ENCODE measurements at places on chromosomes 11 and 22.

- DNase-seq, result no peak
These were observed 5.1 kb upstream of the SMPD1 start for GRCh38 chr11:6385046-6385777.

- DNase-seq, result no peak
These were observed 2.2 kb upstream of the SIGIRR start for GRCh38 chr11:416757-417621.

- DNase-seq, result no peak
These were observed 13.5 kb upstream of the SIGIRR start for GRCh38 chr11:428295-428694.

DNA sequence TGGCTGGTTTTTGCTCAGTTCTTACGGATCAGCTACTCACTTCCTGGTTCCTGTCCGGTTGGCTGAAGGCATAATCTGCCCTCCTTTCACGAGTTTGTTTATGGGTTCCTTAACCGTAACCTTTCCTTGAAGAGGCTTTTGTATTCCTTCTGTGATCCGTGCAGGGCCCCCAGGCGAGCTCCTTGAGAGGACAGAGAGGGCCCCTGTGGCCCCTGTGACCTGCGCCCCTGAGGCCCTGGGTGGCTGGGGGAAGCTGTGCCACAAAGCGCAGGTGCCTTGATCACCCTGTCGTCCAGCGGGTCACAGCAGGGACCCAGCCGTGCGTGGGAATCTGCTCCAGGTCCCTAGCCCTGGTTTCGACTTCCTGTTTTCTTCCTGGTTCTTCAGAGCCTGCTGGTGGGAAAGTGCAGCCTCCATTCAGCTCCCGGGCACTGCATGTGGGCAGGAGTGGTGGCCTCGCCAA, 27.8 kb upstream of the FADD start:
- no peak for DNase-seq

DNA sequence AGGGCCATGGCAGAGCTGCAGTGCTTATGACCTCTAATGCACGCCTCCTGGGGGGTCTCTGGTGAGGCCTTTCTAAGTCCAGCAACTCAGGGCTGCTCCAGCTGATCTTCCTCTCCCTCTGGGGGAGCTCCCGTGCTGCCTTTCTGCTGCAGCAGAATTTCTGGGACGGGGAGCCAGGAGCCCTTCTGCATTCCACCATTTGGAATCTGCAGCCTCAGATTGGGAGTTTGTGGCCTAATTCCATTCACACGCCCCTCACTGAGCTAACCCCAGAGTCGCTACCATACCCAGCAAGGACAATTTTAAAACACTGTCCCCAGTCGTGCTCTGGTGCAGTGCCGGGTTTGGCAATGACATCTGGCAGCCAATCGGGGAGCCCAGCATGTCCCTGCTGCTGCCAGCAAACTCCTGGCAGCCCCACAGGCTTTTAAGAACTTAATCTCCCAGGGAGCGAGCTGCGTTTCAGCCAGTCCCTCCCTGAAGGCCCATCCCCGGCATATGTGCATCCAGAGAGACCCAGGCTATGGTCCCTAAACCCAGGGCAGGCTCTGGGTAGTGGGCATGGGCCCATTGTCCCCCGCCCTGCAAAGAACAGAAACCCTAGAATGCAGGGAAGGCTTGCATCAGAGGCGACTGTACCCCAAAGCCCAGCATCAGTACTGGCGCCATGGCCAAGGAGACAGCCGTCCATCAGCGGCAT, 4.7 kb downstream of the SHANK2 start:
- no peak for DNase-seq

GRCh38 chr11:110830344-110830743, 118.1 kb upstream of the ARHGAP20 start:
- DNase-seq, result no peak

DNA sequence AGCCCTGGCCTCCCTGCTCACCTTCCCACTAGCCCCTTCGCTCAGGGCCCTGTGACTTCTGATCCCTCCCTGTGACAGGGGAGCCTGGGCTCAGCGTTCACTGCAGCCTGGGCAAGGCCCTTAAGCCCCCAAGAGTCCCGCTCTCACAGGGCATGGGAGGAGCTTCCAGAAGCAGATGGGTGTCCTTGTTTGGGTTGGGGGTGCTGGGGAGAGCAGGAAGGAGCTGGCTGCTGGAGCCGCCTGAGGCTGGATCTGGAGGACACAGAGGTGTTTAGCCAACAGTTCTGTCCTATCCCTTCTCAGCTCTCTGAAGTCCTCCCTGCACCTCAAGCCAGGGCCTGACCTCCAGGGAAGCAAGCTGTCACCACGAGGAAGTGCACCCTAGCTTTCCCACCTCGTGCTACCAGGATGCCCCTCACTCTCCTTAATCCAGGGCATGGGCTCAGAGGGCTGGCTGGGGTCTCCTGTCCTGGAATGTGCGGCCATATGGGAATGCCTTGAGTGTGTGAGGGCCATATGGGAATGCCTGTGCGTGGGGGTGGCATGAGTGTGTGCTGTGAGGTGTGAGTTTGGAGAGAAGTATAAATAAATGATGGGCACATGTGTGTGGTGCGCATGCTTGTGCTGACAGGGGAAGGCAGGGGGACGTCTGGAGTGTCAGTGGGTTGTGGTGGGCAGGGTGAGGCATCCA, 25.0 kb upstream of the TUB start:
- DNase-seq, result no peak

GRCh38 chr11:18699269-18699596, 654 bp downstream of the TMEM86A start:
- no peak for DNase-seq

DNA sequence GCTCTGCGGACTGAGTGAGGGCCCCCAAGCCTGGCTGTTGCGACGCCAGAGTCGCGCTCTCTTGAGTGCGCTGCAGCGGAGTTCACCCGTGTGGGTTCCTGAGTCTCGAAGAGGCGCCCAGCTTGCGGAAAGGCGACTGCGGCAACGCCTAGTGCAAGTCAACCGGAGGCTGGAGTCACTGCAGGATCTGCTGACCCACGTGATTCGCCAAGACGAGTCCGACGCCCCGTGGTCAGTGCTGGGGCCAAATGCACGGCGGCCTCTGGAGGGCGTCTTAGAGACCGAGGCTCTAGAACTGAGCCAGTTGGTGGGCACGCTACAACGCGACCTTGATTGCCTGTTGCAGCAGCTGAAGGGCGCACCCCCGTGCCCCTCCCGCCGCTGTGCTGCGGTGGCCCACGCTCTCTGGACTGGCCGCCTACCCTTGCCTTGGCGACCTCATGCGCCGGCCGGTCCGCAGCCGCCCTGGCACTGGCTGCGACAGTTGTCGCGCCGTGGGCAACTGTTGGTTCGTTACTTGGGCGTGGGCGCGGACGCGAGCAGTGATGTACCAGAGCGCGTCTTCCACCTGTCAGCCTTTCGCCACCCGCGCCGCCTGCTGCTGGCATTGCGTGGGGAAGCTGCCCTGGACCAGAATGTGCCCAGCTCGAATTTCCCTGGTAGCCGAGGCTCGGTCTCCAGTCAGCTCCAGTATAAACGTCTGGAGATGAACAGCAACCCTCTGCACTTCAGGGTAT, 32.6 kb downstream of the RRP8 start:
- no peak for DNase-seq

DNA sequence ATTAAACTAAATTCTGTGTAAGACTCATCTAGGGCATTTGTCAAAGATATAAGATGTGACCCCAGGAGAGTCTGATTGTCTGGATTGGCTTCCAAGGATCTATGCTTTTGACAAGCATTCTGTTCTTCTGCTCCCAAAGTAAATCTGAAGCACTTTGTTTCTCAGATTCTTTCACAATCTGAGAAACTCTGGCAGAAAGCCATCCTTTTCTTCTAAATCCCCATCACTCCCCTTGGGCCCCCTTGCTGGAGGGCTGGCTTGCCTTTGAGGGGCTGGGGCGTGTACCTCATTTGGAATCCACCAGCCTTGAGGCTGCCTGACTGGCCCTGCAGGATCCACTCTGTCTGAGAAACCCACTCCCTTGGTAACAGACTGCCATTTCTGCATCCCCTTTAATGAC, 173.5 kb upstream of the CTSC start:
- no peak for DNase-seq

DNA sequence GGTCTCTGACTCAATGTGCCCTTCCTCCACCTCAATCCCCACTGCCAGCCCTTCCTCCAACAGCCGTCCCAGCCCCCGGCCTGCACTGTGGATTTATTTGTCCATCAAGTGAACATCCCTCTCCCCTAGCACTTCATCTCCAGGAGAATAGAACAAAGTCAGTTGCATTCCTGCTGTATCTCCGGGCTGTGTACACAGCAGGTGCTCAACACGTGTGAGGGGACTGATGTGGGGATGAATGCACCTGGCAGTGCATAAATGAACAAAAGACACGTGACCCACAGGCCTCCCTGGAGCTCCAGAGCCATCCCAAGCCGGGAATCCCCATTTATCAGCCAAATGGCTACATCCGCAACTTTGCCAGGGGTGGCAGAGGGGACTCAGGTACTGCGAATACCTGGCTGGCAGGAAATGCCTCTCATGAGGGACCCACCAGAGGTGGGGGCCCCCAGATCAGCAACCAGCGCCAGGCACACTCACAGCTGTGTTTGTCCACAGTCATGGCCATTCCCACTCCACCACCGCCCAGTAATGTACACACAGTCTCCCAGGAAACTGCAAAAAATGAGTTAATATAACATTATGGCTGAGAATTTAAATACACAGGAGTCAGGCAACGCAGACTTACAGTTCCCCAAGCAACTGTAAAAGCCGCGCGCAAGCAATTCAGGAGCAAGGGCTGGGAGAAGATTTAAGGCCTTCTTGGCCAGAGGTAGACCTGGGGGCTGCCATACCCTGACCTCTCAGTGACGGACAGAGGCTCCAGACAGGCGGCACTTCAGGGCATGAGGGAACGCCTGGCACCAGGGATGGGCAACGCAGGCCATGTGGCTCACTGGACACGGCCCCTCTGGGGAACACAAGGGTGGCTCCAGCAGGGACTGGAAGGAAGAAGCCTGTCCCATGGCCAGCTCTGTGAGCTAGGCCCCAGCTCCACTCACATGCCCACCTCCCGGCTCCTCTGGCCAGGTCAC, 50.3 kb upstream of the TCF20 start:
- no peak for DNase-seq

- DNase-seq, result no peak
These were observed 176.5 kb downstream of the CTTN start for GRCh38 chr11:70574725-70575347.

GRCh38 chr22:45268167-45268957, 16.4 kb upstream of the UPK3A start:
- no peak for DNase-seq

GRCh38 chr22:32615874-32616564, 141.4 kb downstream of the FBXO7 start:
- no peak for DNase-seq

- peak; percentile 27 for DNase-seq
These were observed 41.1 kb downstream of the GRAMD4 start for GRCh38 chr22:46661221-46661851.
